ENCODE measurements at places on chromosomes 3 and 15.

DNA sequence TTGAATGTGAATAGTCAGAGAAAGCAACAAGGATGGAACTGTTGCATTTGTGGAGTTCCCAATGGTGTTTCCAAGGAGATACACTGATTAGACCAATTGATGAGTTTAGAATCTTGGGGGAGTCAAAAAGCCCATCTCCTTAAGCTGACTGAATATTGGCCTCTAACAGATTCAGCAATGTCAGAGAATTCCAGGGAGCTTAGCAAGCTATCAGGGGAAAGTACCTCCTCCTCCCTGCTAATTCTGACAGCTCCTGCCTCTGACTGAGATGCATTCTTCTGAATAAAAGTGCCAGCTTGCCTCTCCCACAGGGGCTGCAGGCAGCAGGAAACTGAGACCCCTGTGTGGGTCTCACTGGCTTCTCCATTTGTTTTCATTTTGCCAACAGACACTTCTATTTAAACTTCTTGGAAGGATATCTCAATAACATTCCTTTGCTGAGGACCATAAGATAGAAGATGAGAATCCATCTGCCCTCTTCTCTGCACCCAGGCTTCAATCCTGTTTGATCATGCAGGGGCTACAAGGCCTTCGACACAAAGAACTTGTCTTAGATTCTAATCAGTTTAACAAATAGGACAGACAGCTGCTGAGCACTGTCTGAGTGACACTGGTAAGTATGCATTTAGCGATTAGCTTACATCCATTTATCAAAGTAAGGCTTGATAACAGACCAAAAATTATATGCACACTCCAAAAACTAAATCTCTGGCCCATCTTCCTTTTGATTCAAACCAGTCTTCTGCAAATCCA is 1080.8 kb downstream of the TUSC7 start:
- no peak for DNase-seq

- no peak for DNase-seq
Measured at GRCh38 chr3:111952086-111952485, 26.7 kb upstream of the ABHD10 start.

DNA sequence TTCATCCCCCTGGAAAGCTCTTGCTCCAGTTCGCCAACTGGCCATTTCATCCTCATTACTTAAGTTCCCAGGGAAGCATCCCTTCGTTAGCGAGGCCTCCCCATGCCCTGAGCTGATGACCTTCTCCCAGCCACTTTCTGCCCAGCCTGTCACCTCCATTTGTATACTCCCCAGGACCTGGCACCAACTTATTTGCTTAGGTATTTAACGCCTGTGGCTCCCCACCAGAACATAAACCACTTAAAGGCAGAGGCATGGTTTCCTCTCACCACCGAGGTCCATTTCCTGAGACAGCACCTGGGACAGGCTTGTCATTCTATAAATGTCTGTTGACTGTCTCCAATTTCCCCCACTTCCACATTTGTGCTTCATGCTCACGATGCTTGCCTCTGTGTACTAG is 189.0 kb downstream of the ZNF621 start:
- no peak for DNase-seq

DNA sequence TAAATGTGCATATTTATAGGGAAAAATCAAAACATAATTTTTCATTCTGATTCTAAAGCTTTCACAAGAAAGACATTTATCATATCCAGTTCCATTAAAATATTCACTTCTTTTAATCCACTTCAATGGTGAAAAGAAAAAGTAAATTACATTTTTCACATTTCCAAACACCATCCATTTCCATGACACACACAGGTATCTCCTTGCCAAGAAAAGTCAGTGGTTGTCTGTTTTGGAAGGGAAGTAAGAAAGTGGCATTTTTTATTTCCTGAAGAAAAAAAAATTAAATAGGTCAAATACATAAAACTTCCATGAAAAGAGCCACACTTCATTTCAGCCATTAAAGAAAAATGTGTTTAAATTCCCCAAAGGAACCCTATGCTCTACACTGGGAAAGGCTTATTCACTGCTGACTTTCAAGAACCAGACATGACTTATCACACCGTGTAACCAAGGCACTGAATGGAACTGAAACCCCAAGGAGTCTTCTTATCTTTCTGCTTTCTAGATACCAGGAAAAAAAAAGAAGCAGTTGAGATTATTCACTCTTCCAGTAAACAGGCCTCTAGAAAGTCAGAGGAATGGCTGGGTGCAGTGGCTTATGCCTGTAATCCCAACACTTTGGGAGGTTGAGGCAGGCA is 44.5 kb downstream of the OSBPL10 start:
- DNase-seq, result no peak

DNA sequence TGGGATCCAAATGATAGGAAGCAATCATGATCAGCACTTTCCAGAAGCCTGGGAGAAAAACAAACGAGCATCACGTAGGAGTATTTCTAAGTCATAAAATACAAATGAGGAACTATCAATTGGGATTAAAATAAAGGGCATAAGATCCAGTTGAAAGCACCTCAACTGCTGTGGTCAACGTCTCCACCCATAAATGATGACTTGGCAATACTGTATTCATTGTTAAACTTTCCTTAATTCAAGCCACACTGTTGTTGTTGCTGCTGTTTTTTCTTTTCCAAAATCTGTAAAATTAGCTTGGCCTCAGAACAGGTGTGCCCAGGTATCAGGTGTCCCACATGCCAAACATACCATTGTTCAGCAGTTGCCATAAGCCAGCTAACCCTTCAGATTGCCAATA is 395.8 kb downstream of the NTRK3 start:
- no peak for DNase-seq

GRCh38 chr3:174158674-174159073 is 700.5 kb upstream of the NAALADL2 start:
- DNase-seq, result no peak

DNA sequence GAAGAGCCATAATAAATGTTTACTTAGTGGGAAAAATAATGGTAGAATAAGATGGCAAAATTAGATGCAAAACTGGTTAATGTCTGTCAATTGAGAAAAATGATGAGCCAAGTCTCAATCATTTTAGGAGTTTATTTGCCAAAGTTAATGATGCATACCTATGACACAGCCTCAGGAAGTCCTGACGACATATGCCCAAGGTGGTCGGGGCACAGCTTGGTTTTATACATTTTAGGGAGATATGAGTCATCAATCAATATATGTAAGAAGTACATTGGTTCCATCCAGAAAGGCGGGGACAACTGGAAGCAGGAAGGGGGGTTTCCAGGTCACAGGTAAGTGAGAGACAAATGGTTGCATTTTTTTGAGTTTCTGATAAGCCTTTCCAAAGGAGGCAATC is 31.5 kb downstream of the CLEC3B start:
- no peak for DNase-seq

- no peak for DNase-seq
Measured at GRCh38 chr3:117558681-117559080, 849.1 kb downstream of the TUSC7 start.

- no peak for DNase-seq
Measured at GRCh38 chr3:47194994-47195393, 31.1 kb upstream of the SETD2 start.

DNA sequence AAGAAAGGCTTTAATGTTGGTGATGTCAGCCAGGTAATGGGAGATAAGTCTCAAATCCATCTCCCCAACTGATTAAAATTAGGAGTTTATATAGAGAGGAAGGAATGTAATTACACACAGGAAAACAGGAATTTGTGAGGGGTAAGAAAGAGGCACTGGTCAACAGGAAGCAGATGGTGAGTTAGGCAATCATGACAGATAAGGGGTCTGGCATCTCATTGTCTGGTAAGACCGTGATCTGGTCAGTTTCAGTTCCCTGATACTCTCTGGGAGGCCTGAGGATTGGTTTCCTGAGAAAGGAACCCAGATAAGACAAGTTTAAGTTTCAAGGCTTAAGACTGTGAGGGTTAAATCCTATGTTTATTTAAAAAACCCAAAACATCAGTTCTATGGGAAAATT is 414.7 kb upstream of the ARRDC4 start:
- no peak for DNase-seq

DNA sequence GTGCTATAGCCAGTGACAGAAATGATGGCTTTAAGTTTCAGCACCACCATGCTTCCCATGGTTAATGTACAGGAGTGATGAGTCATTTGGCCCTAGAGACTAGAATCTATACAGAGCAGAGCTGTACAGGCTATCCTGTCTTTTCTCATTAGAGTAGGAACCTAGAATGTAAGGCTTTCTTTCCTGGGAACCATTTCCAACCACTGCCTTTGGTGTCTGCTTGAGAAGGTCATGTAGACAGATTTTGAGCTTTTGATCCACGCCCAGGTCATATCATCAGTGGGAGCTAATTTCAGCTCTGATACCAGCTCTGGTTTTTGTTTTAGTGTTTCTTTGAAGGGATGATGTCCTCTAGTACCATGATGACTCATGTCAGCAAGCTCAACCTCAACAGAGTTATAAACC is 543.1 kb downstream of the NTRK3 start:
- DNase-seq, result no peak

GRCh38 chr15:60110909-60111308 is 106.8 kb downstream of the FOXB1 start:
- no peak for DNase-seq

DNA sequence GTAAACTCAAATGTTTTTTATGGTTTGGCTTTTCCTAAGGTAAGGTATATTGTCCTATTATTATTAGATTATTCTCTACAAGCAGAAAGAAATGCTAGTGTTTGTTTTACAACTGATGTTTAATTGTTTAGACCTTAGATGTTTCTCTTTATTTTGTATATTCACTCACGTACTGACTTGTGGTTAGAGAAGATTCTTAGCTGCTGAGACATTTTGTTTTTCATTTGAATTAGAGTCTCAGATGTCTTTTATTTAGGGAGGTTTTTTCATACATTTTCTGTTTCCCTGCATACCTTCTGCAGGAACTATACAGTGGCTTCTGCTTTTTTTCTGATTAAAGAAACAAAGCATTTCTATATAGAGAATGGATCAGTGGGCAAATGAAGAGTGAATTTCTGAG is 110.9 kb downstream of the MYRIP start:
- no peak for DNase-seq

- no peak for DNase-seq
Measured at GRCh38 chr3:8500989-8501370, 643 bp upstream of the LMCD1 start.

Measured in NCI-H524 treated with DMSO at 0.1 percent for 48 hours (cell line).